ENCODE measurements at places on chromosomes 5 and 9.

DNA sequence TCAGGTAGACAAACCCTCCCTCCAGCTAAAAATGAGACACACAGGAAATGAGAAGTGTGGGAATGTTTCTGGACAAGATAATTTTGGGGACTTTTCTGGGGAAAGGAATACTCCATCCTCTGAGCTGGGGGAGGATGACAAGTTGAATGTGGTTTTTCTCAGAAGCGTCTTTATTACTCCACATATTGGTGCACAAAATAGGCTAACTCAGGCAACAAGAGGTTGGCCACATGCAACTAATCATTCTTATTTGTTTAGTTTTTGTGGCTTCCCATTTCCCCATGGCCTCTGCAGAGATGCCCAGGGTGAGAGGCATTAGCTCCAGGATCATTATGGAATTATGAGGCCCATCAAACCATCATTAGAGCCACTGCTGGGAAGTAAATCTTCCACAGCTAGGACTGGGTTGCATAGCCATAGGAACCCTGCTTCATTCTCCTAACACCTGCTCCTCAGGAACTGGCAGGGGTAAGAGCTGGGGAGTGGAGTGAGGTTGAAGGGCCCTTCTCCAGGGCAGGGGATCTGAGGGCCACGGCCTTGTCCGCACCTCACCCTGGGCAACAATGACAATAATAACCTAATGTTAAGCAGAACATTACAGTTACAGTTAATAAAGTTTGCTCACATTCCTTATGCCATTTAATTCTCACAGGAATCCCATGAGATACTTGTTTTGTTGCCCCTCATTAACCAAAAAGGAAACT is 9.3 kb upstream of the SIL1 start:
- no peak for DNase-seq

DNA sequence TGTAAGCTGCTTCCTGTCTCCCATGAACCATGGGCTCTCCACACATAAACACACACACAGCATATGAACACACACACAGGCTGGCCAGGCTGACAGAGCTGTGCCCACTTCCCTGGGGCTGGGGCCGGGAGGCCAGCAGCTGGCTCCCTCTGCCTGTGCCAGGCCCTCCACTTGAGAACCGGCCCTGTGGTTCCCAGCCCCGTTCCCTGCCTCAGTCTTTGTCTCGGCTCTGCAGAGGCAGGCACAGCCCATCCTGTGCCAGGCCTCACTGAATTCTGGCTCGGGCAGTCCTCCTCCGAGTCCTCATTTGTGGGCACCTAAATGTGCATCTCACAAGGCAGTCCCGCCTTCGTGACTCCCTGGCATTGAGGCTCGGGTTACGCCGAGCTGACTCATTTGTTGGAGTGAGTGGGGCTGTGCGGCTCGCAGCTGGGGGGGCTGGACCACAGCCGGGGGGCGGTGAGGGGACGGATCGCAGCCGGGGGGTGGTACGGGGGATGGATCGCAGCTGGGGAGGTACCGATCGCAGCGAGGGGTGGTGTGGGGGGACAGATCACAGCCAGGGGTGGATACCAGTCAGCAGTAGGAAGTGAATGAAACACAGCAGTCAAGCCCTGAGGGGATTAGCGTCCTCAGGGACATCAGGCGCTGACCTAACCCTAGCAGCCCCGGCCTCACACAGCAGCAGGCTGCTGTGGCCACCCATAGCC is 72.3 kb downstream of the PSMB7 start:
- peak; percentile 63 for DNase-seq

DNA sequence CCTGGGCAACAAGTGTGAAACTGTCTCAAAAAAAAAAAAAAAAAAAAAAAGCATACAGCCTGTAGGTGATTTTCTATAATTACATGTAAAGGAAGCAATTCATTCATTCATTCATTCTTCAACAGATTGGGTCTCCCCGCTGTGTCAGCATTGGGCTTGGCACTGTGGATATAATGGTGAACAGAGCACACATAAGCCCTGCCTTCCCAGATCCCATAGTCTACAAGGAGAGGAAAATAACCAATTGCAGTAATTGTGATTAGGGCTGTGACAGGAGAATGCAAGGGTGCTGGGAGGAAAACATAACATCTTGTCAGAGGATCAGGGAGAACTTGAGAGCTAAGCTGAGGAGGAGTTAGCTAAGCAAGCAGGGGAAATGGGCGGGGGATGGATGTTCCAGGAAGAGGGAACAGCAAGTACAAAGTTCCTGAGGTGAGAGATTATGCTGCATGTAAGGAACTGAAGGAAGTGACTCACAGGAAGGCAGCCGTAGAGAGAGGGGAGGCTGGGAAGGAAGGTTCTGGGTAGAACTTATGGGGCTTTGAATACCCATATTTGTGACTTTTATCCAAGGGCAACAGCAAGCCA is 24.0 kb upstream of the KLF9 start:
- DNase-seq, result peak; percentile 29

GRCh38 chr9:126809068-126809467 is 4.2 kb downstream of the ZBTB43 start:
- DNase-seq, result no peak

DNA sequence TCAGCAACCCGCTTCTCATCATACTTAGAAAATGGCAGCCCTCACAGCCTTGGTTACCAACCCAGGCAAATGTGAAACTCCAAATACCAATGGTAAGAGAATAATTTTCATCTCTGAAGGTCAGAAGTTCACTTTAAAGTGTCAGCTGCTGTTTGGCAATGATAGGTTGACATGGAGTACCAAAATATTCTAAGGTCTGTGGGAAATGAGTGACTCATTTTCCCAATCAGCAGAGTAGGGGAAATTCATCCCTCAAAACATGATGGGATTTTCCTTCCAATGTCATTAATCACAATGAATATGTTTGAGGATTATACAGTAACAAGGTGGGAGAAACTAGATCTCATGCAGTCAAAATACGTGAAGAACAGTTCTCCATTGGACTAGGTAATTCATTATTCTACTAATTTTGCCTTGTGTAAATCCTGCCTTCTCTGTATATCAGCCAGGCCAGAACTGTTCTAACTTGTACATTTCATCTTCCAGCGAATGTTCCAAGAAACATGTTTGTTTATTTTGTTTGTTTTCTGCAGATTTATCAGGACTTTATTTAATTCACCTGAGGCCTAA is 53.1 kb upstream of the ERBIN start:
- DNase-seq, result no peak

- DNase-seq, result no peak
Measured at GRCh38 chr5:56480078-56480704, 247.1 kb upstream of the ANKRD55 start.

GRCh38 chr5:53368516-53368915 is 111.9 kb upstream of the FST start:
- no peak for DNase-seq
